ENCODE measurements at places on chromosomes 2 and 18.

- no peak for DNase-seq
Observed at GRCh38 chr2:83915381-83915780, 543.7 kb downstream of the SUCLG1 start.

GRCh38 chr2:239106314-239106908, 258.5 kb downstream of the TWIST2 start:
- peak; percentile 48 for DNase-seq

GRCh38 chr2:163990541-163990940, 254.7 kb upstream of the FIGN start:
- DNase-seq = no peak

- DNase-seq = no peak
Observed at GRCh38 chr18:75253784-75254183, 43.2 kb downstream of the TSHZ1 start.

GRCh38 chr18:13594551-13594950, 131.8 kb downstream of the FAM210A start:
- no peak for DNase-seq

DNA sequence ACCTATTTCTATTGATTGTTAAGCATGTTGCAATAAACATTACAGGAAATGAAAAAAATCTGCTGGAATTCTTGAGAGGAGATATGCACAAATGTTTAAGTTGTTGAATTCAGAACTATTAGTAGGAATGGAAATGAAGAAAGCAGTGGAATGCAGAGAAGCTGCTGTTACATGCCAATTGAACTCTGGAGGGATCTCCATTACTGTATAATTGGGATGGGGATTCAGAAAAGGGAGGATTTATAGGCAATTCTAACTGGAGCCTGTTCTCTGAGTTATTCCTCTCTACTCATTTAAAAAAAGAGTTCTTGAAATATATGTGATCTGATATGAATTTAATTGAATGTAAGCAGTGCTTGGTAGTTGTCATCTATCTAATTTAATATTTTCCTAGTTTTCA, 2.6 kb upstream of the ASXL3 start:
- no peak for DNase-seq

- DNase-seq = no peak
Observed at GRCh38 chr18:11119550-11119949, 29.8 kb downstream of the PIEZO2 start.

- no peak for DNase-seq
Observed at GRCh38 chr2:20766798-20767644, 55.9 kb downstream of the LDAH start.

DNA sequence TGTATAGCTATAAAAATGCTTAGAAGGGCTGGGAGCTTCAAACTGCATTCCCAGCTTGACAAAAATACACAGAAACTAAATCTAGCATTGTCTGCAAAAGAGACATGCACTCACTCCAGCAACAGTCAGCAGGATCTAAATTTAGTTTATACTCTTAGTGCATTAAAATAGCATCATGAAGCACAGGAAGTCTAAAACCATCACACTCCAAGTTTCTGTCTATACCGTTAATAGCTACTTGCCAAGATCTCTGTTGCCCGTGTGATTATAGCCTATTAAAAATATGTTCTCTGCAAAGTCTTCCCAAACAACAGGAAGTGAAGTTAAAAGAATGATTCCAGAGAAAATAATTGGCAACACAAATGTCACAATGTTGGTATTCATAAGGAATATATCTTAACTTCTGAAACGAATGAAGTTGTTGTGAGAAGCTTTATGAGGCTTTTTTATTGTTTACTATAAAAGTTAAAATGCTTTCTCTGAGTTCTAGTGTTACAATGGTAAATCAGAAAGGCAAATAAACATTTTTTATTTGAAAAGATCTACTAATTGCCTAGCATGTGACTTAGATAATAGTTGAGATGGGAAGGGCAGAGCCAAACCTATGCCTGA, 184.2 kb downstream of the ZNF385B start:
- no peak for DNase-seq

- no peak for DNase-seq
Observed at GRCh38 chr2:173153301-173153885, 77.7 kb downstream of the MAP3K20 start.

GRCh38 chr18:35049111-35050027, 8.2 kb downstream of the MAPRE2 start:
- no peak for DNase-seq

- DNase-seq = no peak
Observed at GRCh38 chr2:219434468-219434717, 250 bp upstream of the SPEG start.

DNA sequence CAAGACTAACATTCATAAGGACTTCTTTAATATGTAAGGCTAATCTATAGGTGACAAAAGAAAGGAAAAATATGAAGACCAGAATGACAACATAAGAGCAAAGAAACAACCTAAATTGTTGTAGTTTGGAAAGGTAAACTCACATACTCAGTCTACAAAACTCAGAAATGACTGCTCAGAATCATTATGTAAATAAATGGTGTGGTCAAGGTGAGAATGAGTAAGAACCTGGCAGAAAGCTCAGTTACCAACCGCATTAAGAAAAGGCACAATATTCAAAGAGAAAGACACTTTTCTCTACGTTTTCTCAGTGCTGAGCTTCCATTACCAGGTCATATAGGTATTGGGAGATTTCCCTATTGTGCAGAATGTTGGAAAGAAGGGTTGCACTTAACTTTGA, 15.8 kb downstream of the ATF2 start:
- DNase-seq = no peak

DNA sequence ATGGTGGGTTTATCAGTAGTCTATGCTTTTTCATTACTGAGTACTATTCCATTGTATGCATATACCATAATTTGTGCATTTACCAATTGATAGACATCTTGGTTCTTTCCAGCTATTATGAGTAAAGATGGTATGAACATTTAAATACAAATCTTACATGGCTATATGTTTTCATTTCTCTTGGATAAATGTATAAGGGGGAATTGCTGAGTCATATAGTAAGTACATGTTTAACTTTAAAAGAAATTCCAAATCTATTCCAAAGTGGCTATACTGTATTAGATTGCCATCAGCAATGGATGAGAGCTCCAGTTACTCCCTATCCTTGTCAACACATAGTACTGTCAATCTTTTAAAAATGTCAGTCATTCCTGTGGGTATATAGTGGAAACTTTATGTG, 243.9 kb downstream of the CDCA7 start:
- DNase-seq = no peak

DNA sequence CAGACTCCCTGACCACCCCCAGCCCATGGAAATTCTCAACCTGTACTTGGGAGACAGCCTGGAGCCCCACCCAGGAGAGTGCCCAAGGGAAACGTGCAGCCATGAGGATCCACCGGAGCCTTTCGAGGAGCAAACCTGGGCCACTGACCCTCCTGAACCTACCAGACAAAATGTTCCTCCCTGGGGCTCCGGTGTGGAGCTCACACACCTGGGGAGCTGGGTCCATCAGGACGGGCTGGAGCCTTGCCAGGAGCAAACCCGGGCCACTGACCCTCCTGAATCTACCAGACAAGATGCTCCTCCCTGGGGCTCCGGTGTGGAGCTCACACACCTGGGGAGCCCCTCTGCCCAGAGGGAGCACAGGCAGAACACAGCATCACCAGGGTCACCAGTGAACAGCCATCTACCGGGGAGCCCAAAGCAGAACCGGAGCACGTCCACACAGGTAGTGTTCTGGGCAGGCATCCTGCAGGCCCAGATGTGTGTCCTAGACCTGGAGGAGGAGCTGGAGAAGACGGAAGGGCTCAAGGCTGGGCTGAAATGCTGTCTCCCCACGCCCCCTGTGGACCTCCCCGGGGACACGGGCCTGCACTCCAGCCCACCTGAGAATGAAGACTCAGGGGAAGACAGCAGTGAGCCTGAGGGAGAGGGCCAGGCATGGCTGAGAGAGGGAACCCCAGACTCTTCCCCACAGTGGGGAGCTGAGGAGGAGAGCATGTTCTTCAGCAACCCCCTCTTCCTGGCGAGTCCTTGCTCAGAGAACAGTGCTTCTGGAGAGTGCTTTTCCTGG, 8.9 kb downstream of the PSD4 start:
- DNase-seq = no peak

DNA sequence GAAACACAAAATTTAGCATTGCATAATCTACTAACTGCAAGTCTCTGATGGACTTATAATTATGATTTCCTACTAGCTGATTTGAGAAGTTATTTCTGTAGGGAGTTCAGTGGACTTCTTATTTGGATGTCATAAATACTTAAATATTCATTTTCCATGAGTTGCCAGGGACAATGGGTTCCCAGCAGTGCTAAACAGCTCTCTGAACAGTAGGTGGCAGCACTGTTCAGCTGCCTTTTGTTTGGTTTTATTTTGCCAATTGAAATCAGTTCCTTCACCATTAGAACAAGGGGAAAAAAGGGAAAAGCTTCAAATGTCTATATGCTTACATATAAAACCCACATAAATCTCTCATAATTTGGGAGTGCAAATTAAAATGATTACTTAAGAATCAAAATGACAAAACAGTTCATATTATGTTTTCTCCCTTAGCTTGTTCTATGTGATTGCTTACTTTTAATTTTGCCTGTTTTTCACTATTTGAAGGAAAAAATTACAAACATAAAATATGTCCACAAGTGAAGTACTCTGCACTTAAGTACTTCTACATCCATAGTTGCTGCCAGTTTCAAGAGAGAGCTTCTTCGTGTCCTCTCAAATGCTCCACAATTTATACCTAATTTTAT, 898.9 kb downstream of the CPS1 start:
- DNase-seq = peak; percentile 37

- peak; percentile 6 for DNase-seq
Observed at GRCh38 chr18:33034945-33035344, 262.1 kb upstream of the KLHL14 start.

- DNase-seq = no peak
Observed at GRCh38 chr18:59788791-59789106, 91.5 kb upstream of the CCBE1 start.

- peak; percentile 8 for DNase-seq
Observed at GRCh38 chr18:10329101-10329500, 125.3 kb upstream of the APCDD1 start.

DNA sequence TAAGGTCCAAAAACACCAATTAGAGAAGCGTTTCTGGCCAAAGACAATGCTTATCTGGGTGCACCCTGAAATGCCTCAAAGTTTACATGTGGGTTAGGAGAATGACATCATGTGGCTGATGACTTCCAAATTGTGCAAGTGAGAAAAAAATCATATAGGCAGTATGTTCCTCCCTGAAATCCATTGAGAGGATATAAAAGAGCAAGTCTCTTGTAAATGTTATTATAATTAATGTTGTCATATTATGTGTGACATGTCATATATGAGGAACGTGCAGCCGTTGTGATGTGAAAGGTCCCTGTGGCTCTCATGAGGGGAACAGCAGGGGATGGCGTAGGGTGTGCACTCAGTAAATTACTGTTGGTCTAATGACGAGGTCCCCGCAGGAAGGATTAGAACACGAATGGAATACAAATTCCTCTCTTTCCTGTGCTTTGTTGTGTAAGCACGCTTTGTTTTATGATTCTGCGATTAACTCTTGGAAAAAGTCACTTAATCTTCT, 290.8 kb downstream of the PRKCE start:
- no peak for DNase-seq

- DNase-seq = no peak
Observed at GRCh38 chr18:13379930-13380690, 161.6 kb downstream of the LDLRAD4 start.

DNA sequence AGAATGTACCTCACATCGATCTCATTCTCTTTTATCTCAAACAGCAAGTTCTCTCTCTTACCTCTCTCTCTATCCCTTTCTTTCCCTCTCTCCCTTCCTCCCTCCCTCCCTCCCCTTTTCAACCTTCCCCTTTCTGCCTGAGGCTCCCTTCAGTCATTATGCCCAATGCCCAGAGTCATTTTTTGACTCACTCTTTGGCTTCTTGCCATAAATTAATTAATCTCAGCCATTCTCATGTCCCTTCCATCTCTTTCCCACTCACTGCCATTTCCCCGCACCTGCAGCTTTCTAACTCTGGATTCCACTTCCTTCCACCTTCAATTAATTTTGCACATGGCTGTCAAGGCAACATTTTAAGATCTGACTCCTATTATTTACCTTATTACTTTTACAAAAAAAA, 60.1 kb downstream of the EVA1A start:
- DNase-seq = no peak

DNA sequence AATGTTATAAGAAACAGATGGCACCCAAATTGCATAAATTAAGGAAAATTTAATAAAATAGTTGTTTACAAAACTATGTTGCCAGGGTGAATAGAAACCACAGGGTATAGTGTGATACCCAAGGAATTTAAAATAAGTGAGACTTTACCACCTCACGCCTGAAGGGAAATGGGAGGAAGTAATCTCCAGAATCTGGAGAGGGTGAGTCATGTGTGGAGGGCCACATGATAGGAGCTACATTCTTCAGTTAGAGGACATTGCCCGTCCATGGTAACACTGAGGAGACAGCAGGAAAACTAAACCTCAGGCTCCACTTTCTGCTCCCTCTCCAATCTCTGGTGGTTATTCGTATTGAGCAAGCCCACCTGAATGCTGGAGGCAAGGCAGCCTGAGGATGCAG, 97.2 kb upstream of the NXPH2 start:
- no peak for DNase-seq

GRCh38 chr2:230944123-230944653, 19.1 kb upstream of the GPR55 start:
- no peak for DNase-seq

Data from astrocyte of the cerebellum (primary cell).